SJSA1 (cell line): ENCODE measurements at places on chromosomes 3 and 15. TPM values are rescaled to one million over a fixed set of nuclear protein-coding genes. Genes with fewer than 3 reads are reported as not detected.

KIF9 gene
- 2.9 and 3.2 TPM in 2 replicates for total RNA-seq

GRCh38 chr3:71069797-71070196, 513.7 kb downstream of the FOXP1 start:
- DNase-seq: peak; percentile 73

DNA sequence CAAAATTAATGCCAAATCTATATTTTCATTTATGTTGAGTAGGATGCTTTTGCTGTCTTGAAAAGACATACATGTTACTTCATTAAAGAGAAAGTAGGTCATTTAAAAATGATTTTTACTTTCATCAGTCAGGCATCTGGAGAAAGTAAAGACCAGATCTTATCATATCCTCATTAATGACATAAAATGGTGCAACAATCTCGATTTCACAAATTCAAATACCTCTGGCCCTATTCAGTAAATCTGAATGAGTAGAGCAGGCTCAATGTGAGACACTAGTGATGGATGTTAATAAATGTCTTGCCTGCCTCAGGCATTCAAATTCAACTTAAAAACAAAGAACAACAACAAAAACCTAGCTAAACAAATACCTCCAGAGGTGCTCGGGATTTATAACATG, 714.1 kb downstream of the NAALADL2 start:
- DNase-seq: no peak

DNA sequence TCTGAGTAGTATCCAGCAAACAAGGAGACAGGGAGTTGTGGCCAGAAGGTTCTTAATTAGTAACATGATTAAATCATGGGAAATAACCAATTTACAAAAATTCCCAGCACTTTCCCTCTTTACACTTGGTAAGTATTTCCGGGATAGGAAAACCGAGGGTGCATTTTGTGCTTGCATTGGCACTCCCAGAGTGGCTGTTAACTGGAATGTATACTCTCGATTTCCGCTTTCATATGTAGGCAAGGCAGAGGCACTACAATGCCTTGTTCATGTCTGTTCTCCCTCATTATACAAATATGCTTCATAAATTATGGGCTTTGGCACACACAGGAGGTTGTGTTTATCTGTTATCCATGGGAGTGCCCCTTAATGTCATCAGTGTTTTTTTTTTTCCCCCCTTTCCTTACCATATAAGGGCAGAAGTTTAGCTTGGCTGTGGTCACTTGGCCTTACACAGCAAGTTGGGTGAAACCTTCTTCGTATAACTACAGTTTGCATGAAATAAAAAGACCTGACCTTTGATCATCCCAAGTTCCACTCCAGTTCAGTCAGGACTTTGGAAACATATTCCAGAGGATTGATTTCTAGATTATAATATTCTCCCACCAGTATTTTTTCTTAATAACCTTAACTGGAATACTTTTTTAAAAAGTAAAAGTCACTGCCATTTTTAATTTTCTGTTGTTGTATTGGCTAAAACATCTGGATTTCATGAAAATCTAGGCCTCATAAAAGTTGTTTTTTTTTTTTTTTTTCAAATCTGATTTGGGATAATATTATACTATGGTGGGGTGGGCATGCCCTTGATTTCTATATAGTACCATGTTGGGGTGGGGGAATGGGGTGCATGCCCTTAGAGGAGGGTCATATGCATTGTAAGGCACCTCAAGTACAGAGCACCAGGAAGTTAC, 8.9 kb downstream of the TPM1 start:
- DNase-seq: peak; percentile 59

DNA sequence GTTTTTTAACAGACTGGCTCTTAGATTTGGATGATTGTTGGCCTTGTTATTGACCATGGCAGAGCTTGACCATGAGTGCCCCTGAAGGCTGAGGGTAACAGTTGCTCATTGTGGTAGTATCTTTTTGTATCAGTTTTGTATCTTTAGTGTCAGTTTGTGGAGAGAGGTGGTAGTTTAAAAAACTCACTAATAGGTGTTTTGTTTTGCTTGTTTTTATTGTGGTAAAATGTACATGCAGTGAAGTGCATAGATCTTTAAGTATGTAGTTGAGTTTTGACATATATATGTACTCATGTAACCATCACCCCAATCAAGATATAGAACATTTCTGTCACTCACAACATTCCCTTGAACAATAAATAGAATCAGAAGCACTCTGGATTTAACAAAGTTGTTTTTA, 9.8 kb downstream of the GMPS start:
- DNase-seq: no peak

DNA sequence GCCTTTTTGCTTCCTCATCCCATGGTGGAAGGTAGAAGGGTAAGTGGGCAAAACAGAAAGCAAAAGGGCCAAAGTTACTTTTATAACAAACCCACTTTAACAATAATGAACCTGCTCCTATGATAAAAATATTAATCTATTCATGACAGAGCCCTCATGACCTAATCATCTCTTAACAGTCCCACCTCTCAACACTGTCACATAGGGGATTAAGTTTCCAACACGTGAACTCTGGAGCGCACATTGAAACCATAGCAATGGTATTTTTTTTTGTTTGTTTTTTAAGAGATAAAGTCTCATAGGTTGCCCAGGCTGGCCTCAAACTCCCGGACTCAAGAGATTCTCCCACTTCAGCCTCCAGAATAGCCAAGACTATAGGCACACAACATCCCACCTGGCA, 30.7 kb downstream of the KATNBL1 start:
- no peak for DNase-seq

- DNase-seq: no peak
Observed at GRCh38 chr15:72534523-72534922, 60.4 kb downstream of the ARIH1 start.

DNA sequence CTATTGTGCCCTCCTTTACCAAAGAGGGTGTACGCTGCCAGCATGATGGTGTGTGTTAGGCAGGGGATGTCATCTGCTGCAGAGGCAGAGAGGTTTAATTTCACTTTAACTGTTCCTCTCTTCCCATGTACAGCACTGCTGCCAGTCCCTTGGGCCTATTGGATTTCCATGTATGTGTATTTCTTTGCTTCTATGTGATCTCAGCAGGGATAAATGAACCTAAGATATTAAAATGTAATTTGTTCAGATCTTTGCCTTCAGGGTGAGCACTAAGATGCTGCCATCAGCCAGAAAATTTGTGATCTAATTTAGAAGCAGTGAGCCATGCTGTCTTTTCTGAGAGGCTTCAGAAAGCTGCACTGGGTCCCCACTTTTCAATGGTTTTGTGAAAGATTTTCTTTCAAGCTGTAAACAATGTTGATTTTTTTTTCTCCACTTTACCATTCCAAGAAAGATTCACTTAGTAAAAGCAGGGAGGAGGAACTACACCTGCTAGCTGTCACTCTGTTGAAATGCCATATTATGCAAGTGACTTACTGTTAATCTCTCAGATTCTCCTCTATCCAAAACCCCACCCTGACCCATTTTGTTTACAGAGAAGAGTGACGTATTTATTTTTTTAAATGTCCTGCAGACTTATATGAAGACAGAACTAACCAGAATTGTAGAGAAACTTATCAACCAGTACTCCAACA, 261.9 kb downstream of the TBL1XR1 start:
- DNase-seq: no peak

- DNase-seq: no peak
Observed at GRCh38 chr15:88834211-88834812, 31.1 kb downstream of the ACAN start.

DNA sequence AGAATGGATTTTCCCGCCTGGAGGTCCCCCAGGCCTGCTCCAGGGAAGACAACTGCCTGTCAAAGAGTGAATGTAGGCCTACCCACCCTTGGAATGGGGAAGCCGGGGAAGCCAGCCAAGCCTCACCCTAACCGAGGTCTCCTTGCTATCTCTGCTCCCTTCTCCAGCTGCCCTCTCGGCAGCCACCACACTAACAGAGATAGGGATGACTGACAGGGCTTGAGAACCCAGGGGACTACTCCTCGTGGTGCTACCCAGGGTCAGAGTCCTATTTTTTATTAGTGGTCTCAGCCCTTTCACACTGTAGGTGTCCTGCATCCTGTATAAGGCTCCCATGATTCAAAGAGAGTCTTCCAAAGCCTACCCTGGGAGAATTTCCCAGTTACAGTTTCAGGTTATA, 160.6 kb upstream of the CHRM5 start:
- no peak for DNase-seq

GPR171 gene
- total RNA-seq: not detected in 2 replicates

DNA sequence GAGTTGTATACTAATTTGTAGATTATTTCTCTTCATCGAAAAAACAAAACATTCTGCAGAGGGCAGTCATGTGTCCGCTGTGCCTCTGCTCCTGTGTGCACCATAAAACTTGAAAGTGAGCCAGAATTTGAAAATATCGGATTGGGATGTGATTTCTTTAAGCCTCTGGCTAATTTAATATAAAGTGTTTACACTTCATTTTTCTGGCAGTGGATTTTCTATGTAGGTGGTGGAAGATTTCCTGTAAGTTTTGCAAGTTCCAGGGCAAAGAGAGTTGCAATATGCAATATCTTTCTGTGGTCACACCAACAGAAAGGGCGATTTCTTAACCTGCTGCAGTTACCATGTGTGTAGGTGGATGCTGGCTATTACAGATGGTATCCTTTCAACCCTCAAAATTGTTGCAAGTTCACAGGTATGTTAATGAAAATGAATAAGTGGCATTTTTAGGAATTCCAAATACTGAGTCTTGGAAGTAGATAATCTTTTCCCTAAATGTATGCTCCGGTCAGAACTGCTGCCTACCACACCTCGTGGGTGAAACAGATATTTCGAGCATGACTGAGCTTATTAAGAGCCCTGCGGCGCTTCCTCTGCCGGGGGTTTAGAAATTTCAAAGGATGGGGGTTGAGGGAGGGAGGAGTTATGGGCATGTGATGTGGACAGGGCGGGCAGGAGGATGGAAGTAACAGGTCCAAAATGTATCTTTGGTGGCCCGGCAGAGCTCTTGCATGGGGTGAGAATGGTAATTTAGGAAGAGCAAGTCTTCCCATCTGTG, 134.0 kb downstream of the PGPEP1L start:
- DNase-seq: peak; percentile 87

- peak; percentile 73 for DNase-seq
Observed at GRCh38 chr3:71104121-71104541, 479.4 kb downstream of the FOXP1 start.

DNA sequence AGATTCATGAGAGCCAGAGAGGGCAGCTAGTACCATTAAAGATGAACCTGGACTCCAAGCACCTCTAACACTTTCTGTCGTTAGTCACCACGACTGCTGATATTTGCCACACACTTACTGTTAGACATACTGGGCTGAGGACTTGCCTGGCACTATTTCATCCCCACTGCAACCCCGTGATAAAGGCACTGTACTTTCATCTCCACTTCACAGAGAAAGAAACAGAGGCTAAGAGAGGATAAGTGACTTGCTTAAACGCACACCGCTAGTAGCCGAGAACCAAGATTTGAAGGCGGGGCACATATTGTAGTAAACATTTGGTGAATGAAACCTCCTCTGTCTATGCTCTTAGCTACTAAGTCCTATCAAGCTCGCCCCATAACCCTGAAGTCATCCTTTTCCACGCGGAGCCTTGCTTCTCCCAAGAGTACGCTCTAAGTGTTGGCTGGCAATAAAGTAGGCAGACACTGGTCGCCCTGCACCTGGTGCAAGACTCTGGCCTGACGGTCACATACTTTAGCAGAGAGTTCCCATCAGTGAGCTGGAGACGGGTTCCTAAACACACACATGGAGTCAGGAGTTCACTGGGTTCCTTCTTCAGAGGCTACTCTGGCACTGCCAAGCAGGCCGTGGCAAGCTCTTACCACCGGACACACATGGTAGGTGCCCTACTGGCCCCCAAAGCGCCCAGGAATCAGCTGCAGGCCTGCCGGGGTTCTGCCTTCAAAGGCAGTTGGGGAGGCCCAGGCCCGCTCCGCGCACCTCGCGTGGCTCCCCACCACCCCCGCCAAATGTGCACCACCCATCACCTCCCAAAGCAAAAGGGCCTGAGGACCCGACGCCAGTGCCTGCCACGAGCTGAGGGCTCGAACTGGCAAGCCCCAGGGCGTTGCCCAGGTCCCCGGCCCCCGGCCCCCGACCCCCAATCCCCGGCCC, 951 bp downstream of the POMGNT2 start:
- no peak for DNase-seq

DNA sequence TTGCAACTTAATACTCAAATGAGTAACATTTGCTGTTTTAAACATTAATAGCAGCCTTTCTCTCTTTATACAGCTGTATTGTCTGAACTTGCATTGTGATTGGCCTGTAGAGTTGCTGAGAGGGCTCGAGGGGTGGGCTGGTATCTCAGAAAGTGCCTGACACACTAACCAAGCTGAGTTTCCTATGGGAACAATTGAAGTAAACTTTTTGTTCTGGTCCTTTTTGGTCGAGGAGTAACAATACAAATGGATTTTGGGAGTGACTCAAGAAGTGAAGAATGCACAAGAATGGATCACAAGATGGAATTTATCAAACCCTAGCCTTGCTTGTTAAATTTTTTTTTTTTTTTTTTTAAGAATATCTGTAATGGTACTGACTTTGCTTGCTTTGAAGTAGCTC, 40.3 kb downstream of the CTNNB1 start:
- DNase-seq: peak; percentile 60

CPNE4 gene
- total RNA-seq: 0.29 TPM in 1 of 2 replicates, not detected in the other

GRCh38 chr3:135694142-135694541, 271.4 kb upstream of the PPP2R3A start:
- DNase-seq: no peak

DNA sequence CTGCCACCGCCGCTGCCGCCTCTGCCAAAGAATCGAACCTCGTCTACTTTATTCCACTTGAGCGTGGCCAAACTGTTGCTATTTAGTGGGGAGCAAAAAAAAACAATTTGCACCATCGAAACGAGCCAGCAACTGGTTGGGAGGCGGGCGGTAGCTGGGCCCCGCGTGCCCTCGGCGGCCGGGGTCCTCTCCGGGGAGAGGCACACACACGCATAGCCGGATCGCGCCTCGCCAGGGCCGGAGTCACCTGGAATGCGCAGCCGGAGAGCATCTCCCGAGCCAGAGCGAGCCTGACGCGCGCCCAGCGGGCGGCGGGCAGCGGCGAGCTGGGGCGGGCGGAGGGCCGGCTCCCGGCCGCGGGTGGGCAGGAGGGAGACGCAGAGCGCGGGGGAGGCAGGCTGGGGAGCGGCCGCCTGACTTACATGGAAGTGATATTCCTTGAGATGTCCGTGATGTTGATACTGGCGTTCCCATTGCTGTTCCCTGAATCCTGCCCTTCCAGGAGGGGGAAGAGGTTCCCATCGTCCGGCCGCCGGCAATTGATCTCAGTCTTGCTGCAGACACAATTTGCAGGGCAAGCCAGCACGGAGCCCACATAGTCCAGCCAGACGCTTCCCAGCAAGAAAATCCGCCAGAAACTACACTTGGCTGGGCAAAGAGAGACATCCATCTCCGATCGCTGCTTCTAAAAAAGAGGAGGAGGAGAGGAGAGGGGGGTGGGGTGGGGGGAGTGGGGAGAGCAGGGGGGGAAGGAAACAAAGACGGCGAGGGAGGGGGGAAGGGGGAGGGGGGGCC, 858 bp downstream of the NTRK3 start:
- no peak for DNase-seq

GRCh38 chr3:109275702-109276293, 40.5 kb downstream of the DPPA2 start:
- no peak for DNase-seq

DNA sequence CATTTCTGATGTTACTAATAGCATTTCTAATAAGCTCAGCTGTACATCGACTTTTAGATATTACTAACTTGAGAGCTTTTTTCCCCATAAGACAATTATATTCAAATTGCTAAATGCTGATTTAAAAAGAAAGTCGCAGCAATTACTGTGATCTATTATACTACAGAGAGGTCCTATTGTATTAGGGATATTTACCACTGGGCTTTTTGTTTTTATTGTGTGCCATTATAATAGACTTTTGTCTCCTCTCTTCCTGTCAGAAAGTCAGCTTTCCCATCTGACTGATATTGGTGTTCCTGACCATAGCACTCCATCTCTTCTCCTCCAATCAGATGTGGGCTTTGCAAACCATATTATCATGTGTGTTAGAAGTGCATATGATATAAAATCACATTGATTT, 27.2 kb upstream of the RYR3 start:
- DNase-seq: no peak
